ENCODE measurements at places on chromosomes 4 and X.

DNA sequence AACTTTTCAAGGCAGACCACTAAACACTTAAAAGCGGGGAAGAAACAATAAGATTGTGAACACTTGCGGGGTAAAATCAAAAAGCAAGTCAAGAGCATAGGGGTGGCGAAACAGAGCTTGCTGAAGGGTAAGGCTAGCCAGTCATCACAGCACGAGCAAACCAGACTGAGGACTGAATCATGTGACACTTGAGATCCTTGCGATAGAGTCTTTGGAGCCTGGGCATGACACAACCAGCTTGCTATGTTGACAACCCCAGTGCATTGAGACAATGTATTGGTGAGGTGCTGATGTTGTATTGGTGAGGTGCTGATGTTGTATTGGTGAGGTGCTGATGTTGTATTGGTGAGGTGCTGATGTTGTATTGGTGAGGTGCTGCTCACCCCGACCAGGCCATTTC, 72.3 kb downstream of the SLIT2 start:
- no peak for DNase-seq

GRCh38 chr4:89558147-89558546, 250.5 kb upstream of the GPRIN3 start:
- DNase-seq = no peak

DNA sequence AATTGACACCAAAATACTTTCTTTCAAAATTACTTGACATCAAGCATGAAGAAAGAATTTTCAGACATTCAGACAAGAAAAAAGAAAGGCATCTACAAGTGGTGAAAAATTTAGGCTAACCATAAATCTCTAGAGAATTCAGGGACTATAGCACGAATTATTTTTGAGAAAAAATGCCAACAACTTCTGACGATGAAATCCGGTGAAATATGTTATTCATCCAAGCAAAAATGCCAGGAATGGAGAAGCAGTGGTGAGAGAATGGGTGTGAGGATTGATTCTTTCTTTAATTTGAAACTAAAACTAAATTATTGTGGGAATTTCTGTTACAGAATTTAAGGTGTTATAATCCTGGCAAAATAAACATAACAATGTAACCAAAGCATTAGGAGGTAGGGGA, 69.4 kb upstream of the SORBS2 start:
- DNase-seq = no peak

DNA sequence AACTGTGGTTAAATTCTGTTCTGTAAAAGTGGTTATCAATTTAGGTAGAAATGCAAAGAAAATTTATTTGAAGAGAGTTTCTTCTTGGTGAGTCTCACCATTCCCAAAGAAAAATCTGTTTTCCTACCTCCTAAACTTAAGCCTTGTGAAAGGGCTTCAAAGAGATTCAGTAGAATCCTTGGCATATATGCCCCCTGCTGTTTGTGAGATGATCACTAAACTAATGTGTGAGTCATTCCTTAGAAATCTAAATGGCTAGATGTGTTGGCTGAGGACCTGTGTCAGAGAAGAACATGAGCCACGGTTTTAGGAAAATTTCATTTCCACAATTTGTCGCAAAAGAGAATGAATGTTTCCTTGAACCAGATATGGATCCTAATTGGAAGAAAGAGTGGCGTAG, 260.9 kb downstream of the SLC7A11 start:
- no peak for DNase-seq

DNA sequence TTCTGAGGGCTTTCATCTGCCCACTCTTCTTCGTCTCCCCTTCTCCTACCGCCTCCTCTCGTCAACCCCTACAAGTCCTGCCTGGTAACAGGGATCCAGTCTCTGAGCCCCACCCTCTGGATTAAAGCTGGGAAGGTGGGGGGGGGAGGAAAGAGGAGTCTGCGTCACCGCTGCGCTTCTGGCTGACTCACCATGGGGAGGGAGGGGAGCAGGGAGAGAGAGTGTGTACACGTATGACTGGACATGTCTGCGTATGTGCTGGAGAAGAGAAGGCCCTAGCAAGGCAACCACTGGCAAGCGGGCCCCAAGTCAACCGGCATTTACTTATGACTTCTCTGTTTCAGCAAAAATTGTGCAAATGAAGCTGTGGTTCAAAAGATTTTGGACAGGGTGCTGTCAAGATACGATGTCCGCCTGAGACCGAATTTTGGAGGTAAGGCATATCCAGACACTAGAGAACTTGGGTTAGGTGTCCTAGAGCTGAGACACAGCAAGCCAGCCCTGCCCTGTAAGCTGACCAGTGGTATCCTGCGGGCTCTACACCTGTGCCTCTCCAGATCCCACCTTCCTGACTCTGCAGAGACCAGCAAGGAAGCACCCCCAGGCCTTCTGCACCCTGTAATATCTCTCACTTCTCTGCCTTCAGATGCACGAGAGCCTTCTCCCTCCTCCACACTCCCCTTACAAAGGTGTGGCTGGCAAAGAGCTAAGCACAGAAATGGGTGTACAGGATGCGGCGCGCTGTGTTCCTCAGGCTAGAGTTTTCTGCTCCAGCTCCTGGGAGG, 2.5 kb downstream of the GABRQ start:
- DNase-seq = no peak

DNA sequence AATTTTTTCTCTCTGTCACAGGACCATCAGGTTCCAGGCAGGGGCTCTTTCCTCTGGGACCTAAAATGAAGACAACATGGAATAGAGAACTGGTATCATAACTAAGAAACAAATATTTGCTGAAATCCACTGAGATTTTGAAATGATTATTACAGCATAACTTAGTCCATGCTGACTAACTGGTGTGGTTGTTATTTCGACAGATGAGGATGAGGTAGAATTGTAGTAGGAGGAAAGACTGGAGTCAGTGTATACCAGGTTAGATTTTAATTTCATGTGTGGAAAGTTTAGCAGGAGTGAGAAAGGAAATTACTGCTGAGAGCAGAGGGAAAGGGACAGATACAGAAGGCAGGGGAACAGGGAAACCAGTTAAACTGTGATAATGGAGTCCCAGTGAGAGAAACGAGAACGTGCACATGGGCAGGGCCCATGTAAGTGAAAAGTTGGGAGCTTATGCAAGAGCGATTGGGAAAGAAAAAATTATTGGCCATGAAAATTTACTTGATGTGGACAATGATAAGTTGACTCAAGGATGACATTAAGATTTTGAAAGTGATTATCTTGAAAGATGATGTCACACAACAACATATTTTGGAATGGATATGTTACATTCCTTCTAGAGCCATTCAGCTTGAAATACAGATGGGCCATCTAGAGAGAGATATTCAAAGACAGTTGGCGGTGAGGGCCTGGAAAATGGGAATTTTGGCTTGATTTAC, 98.7 kb upstream of the DDIT4L start:
- no peak for DNase-seq

GRCh38 chr4:77728420-77728819, 90.7 kb downstream of the CNOT6L start:
- no peak for DNase-seq

DNA sequence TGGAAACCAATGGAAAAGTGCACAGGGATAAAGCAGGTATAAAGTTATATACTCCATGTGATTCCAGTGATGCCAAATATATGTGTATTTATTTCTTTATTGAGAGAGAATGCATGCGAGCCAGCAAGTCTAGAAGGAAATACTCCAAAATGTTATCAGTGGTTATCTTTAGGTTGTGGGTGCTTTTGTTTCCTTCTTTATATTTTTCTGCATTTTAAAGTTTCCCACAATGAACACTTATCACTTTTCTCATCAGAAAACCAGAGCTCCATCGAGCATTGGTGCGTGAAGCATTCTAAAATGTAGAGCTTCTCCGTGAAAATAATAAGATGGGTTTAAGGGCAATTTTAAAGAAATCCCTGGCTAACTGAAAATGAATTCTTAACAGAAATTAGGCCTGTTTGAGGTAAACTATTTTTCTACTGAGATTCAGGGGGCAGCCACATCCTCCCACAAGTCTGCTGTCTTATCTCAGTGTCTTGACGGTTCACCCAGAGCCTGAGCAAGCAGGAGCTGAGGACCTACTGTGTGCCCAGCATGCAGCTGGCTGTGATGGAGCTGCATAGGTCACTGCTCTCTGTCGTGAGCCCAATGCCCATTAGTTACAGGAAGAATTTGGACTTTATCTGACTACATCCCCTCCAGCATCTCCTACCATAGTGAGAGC, 18.7 kb upstream of the CD40LG start:
- DNase-seq = no peak

All from thoracic aorta (tissue), 2 donors.